ENCODE measurements at places on chromosomes 7 and 10.

- H3K36me3 ChIP-seq: no peaks in the 10 kb centered on the region
- H3K4me3 ChIP-seq: no peak overlapping the region
- DNase-seq: no peak
- H3K4me1 ChIP-seq: no peaks in the 10 kb centered on the region
- no peak overlapping the region for H3K27ac ChIP-seq
These were observed 87.4 kb downstream of the FAM107B start for GRCh38 chr10:14687340-14687739.

DNA sequence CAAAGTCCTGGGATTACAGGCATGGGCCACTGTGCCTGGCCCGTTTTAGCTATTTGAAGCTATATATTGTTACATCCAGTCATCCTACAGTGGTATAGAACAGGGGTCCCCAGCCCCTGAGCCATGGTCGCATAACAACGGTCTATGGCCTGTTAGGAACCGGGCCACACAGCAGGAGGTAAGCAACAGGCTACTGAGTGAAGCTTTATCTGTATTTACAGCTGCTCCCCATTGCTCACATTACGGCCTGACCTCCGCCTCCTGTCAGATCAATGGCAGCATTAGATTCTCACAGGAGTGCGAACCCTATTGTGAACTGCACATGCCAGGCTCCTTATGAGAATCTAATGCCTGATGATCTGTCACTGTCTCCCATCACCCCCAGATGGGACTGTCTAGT, 26.3 kb upstream of the TSPAN33 start:
- no peak overlapping the region for H3K4me3 ChIP-seq
- H3K4me1 ChIP-seq: no peaks in the 10 kb centered on the region
- H3K27me3 ChIP-seq: no peaks in the 10 kb centered on the region
- no peaks in the 10 kb centered on the region for H3K36me3 ChIP-seq

DNA sequence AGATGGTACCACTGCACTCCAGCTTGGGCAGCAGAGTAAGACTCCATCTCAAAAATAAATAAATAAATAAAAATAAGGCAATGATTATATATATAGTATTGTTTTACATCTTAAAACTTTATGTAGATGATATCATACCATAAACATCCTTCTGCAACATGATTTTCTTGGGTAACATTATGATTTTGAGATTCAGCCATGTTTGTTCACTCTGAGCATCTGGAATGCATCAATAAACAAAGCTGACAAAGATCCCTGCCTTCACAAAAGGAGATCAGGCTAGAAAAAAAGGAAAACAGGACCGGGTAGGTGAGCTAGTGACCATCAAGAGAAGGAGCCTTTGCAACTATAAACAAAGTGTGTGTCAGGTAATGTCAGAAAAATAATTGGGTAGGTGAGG, 31.9 kb upstream of the KAT6B start:
- no peak for DNase-seq
- no peaks in the 10 kb centered on the region for H3K27me3 ChIP-seq
- no peak overlapping the region for H3K27ac ChIP-seq

GRCh38 chr10:24201503-24202180, 7.3 kb upstream of the KIAA1217 start:
- no peaks in the 10 kb centered on the region for H3K36me3 ChIP-seq
- no peak overlapping the region for H3K4me3 ChIP-seq
- no peak for DNase-seq
- H3K27ac ChIP-seq: no peak overlapping the region
- no peaks in the 10 kb centered on the region for H3K27me3 ChIP-seq

DNA sequence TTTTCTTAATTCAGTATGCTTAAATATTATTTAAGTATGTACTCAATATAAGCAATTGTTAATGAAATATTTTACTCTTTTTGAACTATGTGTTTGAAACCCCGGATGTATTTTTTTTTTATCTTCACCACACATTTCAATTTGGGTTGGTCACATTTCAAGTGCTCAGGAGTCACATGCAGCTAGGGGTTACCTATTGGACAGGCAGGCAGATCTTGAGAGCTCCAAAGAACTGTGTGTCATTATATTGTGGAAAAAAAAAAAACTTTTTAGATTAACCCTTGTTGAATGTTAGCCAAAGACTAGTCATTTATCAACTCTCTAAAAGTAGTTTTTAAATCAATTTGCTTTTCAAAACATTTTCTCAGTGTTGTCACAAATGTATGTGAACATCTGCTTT, 37.2 kb downstream of the IKZF1 start:
- no peaks in the 10 kb centered on the region for H3K27me3 ChIP-seq
- no peak overlapping the region for H3K4me3 ChIP-seq
- H3K36me3 ChIP-seq: no peaks in the 10 kb centered on the region
- DNase-seq: no peak
- no peaks in the 10 kb centered on the region for H3K4me1 ChIP-seq

DNA sequence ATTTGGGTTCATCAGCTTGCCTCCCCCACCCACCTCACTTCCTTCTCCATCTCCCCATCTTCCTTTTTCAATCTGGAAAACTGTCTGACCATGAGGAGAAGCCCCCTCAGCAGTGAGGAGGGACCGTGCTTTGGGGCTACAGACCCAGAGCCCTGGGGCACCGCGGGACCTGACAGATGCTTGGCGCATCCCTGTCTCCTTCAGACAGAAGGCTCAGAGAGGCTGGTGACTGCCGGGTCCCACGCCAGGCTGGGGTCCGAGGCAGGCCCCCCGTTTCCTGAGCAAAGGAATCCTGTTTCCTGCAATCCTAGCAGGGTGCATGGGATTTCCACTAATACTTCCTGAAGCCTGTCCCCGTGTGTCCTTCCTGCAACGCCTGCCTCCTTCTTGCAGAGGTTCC, 147.0 kb downstream of the FANK1 start:
- DNase-seq: no peak
- no peak overlapping the region for H3K27ac ChIP-seq
- no peaks in the 10 kb centered on the region for H3K27me3 ChIP-seq

GRCh38 chr7:97017192-97018125, 7.2 kb downstream of the DLX5 start:
- no peak overlapping the region for H3K27ac ChIP-seq
- no peak for DNase-seq
- H3K36me3 ChIP-seq: no peaks in the 10 kb centered on the region
- H3K4me3 ChIP-seq: no peak overlapping the region
- peaks cover 7% of the 10 kb centered on the region for H3K27me3 ChIP-seq
- peaks cover 15% of the 10 kb centered on the region for H3K4me1 ChIP-seq

DNA sequence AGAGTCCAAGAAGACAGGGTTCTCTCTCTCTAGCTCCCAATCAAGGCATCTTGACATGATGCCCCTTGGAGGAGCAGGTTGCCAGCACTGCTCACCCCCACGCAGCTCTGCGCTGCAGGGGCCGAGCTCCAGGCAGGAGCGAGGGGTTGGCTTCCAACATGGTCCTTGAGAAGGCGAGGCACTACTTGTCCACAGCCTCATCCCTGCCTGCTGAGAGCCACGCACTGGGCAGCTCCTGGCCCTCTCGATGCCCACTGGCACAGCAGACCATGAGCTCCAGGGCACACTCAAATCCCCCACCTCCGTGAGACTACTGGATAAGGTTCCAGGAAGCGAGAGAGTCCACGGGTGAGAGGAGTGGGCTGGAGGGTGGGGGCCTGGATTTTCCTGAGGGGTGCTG, 31.1 kb downstream of the RAMP3 start:
- no peak for DNase-seq
- no peak overlapping the region for H3K4me3 ChIP-seq
- no peaks in the 10 kb centered on the region for H3K4me1 ChIP-seq
- no peaks in the 10 kb centered on the region for H3K36me3 ChIP-seq
- H3K27me3 ChIP-seq: no peaks in the 10 kb centered on the region
- no peak overlapping the region for H3K27ac ChIP-seq

- no peak for DNase-seq
- H3K27me3 ChIP-seq: no peaks in the 10 kb centered on the region
- no peak overlapping the region for H3K4me3 ChIP-seq
- no peaks in the 10 kb centered on the region for H3K36me3 ChIP-seq
- no peaks in the 10 kb centered on the region for H3K4me1 ChIP-seq
These were observed 292.9 kb downstream of the BAMBI start for GRCh38 chr10:28970231-28970630.

- no peaks in the 10 kb centered on the region for H3K4me1 ChIP-seq
- no peaks in the 10 kb centered on the region for H3K36me3 ChIP-seq
- DNase-seq: no peak
- H3K4me3 ChIP-seq: no peak overlapping the region
- no peak overlapping the region for H3K27ac ChIP-seq
These were observed 60.3 kb upstream of the C1GALT1 start for GRCh38 chr7:7122033-7122478.

Data from uterus (tissue), 4 donors.